ENCODE measurements at places on chromosomes 4 and X.

DNA sequence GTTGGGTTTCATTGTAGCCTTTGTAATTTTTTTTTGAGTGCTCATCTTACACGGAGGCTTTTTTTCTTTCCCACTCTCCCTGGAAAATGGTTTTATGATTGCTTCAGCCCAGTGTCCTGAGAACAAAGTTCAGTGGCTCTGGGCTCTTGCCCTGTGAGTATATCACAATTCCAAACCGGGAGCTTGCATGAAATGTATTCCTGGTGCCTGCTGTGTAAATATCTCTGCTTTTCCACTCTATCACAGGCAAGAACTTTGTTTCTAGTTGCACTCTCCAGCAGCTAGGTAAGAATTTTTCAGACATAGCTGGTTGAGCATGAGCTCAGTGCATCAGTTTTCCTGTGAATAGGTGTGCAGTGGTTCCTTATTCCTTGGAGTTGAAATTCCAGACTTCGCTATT, 60.8 kb downstream of the SUPT20HL2 start:
- no peak for DNase-seq

- DNase-seq: no peak
Observed at GRCh38 chrX:153764786-153765137, 713 bp downstream of the PLXNB3 start.

DNA sequence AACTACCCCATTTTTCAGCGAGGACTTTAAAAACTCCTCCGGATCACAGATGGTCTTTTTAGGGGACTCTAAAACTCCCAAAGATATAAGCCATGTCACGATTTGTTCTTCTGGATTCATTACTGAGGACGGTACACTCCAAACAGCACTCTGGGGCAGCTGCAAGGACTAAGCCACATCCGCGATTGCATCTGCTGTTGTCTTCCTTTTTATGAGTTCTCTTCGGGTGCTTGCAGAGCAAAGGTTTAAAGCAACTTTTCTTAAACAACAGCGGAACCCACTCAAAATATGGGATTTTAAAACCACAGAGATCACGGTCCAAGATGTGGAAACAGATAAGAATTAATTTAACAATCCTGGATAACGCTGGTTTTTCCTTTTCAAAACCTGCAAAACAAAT, at the start of gene ARHGEF6:
ARHGEF6 (minus strand) TSS at position 170 of the 400 bp plus-strand sequence; CDS start at position 120, 50 bp downstream.
- DNase-seq: no peak

- no peak for DNase-seq
Observed at GRCh38 chrX:40012039-40012867, 85.5 kb downstream of the BCOR start.

- no peak for DNase-seq
Observed at GRCh38 chrX:103099691-103100090, 6.7 kb upstream of the NXF3 start.

GRCh38 chrX:1178580-1179057, 33.8 kb downstream of the CRLF2 start:
- DNase-seq: no peak

- DNase-seq: no peak
Observed at GRCh38 chr4:77950203-77950602, 87.6 kb downstream of the MRPL1 start.
